ENCODE measurements at places on chromosomes 13 and 19.
A peak's percentile ranks its signal among the peaks of the same experiment; 100 is the strongest.

GRCh38 chr13:21344662-21345176, 114.4 kb downstream of the ZDHHC20 start:
- DNase-seq = no peak

DNA sequence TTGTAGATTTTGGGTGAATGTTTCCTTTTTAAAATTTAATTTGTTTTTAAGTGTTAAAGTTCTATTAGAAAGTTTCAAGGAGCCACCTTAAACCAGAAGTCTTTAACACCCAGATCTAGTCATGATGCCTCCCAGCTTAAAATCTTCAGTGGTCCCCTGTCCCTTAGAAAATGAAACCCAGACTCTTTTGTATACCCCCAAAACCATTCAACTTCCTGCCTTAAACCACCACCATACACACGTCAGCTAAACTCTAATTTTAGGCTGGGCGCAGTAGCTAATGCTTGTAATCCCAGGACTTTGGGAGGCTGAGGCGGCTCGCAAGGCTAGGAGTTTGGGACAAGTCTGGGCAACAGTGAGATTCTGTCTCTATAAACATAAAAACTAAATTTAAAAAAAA, 37.9 kb downstream of the N4BP2L1 start:
- DNase-seq = no peak

- DNase-seq = no peak
Observed at GRCh38 chr19:13069415-13070359, 33.0 kb downstream of the LYL1 start.

GRCh38 chr19:45693106-45693788, 781 bp downstream of the QPCTL start:
- DNase-seq = no peak

DNA sequence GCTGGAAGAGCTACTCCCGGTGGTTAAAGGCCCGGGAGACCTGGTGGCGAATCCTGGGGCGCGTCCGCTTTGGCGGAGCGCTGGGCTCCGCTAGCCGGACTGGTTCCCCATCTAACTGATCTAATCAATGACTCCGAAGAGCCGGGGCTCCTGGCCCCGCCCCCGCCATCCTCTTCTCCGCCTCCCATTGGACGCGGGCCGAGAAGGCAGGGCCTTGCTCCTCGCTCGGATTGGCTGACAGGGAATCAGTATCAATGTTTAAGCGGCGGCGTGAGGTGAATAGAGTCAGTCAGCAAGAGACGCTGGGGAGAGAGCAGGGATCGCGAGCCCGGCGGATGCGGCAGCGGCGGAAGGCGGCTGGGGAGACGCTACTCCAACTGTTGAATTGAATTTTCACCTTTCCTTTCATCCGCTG, 1.7 kb upstream of the PCDH17 start:
- DNase-seq = peak; percentile 65

GRCh38 chr19:10896851-10897526, 25.6 kb downstream of the CARM1 start:
- no peak for DNase-seq

DNA sequence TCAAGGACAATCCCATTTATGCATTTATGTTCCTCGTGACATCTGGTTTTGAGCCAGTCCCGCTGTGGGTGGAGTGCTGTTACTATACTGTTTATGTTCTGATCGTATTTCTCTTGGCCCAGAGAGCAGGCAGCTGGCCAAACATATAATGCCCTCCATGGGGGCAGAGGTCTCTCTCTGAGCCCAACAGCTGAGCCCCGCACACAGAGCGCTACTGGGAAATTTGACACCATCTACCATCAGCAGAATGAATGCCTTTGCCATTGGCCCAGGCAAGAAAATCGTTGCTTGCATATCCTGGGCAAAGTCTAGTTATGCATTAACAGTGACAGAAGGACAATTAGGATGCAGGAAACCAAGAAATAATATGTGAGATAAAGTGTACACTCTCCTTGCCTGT, 126.8 kb upstream of the CACNA1A start:
- DNase-seq = peak; percentile 87

GRCh38 chr19:33295621-33296487, 6.5 kb downstream of the CEBPA start:
- DNase-seq = no peak

DNA sequence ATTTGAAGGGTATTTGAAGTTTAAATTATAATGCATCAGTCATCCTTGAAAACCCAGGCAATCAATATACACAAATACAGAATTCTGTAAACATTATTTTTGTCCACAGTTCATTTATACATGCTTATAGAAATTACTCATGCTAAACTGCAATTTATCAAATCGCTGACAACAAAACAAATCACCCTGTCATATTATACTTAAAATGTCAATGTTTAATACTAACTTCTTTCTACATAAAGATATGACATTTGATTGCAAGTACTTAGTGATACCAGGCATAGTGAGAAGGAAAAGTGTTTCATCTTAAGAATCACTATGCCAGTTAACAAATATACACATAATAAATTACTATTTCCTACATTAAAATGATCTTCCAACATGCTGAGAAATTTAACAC, 232.0 kb downstream of the PCDH20 start:
- DNase-seq = no peak

DNA sequence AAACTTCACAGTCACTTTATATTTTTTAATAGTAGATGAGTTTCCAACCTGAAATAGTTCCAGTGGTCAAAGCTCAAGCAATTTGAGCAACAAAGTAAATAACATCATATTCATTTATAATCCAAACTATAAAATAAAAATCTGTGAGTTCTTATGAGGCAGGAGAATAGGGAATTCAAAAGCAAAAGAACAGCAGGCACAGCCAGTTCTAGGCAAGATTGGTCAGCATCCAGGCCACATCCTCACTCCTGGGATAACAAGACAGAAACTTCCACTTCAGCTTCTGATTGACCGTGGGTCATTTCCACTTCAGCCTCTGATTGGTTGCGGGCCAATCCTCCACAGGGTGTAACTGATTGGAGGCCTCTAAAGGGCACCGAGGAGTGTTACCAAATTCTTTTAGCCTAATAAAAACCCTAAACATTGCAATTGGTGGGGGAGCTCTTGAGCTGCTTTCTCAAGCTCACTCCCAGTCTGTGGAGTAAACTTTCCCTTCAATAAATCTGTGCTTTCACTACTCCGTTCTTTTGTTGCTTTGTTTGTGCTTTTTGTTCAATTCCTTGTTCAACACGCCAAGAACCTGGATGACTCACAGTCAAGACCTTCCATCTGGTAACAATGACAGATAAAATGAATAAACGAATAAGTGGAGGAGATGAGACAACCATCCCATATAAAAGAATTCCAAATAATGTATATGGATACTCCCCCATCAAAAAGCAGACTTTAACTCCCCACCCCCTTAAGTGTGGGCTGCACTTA, 42.6 kb upstream of the AMER2 start:
- DNase-seq = no peak

- DNase-seq = no peak
Observed at GRCh38 chr13:46281779-46282178, 70.1 kb downstream of the LRRC63 start.

DNA sequence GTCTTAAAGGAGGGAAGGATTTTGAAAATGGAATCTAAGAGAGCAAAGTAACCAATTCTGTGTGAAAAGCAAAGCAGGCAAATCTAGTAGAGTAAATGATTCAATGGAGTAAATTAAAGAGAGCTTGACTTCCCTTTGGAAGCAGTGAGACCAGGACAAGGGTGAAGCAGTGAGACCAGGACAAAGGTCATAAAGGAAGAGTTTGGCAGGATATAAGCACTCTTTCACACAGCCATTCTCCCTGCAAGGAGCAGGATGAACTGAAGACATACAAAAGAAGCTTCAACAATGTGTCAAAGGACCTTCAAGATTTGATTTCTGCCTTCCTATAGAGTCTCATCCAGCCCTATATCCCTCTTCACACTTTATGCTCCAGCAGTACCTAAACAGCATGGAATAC, 123.8 kb downstream of the ENOX1 start:
- no peak for DNase-seq

- DNase-seq = no peak
Observed at GRCh38 chr13:75366380-75367280, 115.3 kb downstream of the TBC1D4 start.

DNA sequence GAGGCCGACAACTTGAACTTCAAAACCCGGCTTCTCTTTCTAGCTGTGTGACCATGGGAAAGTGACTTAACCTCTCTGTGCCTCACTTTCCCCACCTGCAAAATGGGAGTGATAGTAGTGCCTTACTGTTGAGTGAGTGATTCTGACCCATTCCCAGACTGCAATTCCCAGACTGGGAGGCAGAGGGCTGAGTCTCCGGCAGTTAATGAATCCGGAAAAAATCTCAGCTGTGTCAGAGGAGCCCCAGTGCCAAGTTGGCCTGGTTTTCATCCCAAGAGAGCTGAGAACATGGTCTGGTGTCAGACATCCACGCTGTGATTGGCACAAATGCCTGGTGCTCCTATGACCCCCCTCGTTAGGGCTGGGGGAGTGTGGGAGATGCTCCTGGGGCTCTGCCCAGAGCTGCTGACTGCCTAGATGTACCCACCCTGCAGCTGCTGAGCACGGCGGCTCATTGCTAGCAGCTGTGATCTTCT, 50.0 kb downstream of the PIN1 start:
- no peak for DNase-seq

DNA sequence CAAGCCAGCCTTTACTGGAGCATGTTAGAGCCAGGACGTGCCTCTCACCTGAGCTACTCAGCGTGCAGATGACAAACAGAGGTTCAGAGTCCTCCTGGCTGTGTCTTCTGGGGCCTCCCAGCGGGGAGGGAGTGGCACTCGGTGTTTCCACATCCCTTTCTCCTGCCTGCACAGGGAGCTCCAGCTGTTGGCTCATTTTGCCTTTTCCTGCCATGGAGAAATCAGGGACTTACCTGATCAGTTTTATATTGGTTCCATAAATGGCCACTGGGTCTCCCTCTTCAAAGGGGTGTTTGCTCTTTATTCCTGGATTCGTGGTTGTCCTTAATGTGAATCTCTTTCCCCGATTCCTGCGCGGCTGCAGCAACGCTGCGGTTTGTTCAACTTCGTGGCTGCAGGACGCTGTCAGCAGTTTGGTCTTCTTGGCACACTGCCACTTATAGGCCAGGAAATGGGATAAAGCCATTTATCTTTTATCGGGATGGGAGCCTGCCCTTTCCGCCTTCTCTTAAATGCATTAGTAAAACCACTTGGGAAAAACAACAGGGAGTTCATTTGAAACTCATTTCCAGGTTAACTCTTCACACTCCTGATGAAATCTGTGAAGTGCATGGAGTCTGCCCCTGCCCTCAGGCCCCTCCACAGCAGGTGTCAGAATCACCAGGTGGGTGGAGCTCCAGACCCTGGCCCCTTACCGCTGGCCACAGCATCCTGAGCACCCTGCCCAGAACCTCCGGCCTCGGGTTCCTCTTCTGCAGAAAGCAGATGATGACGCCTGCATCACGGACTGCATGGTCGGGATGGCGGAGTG, 39.8 kb upstream of the MCF2L start:
- DNase-seq = no peak

DNA sequence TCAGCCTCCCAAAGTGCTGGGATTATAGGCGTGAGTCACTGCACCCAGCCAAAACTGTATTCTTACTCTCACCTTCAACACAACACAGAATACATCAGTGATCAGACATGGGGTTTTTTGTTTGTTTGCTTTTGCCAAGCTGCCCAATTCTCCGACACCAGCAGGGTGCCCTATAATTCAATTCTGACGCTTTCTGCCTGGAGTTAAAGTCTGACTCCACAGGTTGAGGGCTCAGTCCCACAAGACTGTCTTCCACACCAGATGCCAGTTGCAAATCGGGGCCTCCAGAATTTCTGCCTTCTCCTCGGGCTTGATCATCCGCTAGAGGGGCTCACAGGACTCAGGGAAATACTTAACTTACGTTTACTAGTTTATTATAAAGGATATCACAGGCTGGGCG, 22.1 kb downstream of the FBN3 start:
- no peak for DNase-seq

- DNase-seq = no peak
Observed at GRCh38 chr19:16034958-16035560, 41.2 kb upstream of the TPM4 start.

DNA sequence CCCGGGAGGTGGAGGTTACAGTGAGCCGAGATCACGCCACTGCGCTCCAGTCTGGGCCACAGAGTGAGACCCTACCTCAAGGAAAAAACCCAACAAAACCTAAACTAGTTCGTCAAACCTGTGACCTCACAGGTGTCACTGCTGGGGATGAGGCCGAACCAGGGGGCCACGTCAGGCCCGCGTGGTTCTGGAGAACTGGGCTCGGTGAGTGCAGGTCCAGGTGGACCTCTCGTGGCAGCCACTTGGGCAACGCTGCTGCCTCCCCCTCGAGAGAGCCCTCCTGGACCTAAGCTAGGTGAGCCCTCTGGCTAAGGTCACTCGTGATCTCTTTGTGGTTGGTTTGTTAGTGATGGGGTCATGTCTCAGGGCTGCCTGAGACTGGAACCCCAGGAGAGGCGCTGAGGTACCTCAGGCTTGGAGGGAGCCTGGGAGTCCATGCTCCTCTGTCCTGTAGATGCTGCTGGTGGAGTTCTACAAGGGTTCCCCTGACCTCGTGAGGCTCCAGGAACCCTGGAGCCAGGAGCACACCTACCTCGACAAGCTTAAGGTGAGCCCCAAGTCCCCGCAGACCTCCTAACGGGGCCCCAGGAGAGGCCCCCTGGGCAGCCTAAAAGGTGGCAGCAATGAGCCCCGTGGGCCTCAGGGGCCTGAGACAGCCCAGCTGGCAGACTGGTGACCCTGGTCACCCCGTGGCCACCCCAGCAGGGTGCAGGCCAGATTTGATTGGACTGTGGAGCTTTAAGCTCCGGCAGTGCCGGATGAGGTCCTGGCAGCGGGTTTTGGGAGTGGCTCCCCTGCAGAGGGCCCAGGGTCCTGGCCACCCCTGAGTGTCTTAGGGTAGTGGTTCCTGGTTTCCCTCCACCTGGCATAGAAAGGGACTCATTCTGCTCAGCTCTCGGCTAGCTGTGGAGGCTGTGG, 15.6 kb downstream of the MPND start:
- no peak for DNase-seq

DNA sequence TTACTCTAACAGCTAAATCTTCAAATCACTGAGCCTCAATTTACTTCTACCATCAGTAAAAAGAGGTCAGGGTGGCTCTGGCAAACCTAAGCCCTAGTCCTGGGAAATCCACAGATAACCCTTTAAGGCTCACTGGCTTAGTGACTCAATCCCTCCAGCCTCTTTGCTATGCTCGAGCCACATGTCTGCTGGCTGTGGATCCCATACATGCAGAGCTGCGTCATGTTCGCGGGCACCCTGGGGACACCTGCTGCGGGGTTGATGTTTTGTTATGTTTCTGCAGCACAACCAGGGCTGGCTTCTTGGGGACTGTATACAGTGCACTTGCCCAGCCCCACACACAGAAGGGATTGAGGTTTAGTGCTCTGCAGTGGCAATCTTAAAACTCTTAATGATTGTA, 41.6 kb upstream of the C13orf42 start:
- DNase-seq = no peak

DNA sequence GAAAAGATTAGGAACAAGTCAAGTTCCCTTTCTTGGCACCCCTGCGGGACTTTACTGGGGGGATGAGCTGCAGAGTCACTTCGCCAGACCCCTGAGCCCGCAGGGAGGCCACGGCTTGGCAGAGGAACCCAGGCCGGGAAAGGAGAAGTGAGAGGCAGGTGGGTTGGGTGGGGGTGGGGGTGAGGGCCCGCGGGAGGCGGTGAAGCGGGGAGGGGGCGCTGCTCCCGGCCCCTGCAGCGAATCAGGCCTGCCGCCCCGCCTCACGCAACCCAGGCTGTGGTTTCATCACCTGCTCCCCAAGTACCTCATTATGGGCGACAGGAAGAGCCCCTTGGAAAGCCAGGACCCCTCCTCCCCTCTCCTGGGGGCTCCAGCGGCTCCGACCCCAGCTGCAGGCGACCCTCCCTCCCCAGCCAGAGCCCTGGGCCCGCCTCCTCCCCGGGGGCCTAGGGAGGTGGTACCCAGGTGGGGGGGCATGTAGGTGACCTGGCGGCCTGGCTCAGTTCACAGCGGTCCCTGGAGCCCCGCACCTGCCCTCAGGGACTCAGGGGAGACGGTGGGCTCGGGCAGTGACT, 9.5 kb downstream of the MEF2B start:
- no peak for DNase-seq
